ENCODE measurements at places on chromosomes 12 and 14.

DNA sequence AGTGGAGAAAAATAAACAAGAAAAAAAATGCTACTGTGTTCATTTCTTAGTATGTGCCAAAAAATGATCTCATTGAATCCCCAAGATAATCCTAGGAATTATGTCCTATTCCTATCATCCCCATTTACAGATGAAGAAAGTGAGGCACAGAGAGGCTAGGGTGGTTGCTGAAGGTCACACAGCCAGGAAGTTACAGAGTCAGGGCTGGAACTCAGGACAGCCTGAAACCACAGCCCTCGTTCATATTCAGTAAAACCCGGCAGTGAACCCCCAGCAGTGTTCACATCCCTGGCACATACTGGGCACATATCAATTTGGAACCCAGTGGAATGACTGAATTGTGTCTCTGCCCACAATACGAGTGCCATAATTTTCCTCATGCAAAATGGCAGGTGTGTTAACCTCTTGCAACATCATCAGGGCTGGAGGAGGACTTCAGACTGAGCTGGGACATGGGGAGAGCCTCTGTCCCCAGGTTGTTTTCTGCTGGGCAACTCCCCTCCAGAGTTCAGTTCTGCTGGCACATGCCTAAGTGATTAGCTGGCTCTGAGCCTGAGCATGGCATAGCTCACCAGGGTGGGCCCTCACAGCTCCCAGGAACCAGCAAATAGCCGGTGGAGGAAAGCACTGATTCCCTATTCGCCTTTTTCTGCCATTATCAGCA lies 2.0 kb upstream of the PPP1CC start:
- peak; percentile 7 for DNase-seq

GRCh38 chr12:120013659-120014380 lies 24.8 kb downstream of the BICDL1 start:
- no peak for DNase-seq

DNA sequence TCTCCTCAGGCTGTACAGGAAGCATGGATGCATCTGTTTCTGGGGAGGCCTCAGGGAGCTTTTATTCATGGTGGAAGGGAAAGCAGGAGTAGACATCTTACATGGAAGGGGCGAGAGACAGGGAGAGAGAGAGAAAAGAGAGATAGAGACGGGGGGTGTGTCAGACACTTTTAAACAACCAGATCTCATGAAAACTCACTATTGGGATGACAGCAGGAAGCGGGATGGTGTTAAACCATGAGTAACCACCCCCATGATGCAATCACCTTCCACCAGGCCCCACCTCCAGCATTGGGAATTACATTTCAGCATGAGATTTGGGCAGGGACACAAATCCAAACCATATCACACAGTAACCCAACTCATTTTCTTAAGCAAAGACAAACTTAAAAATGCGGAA lies 110.0 kb upstream of the EEA1 start:
- no peak for DNase-seq

- DNase-seq = no peak
These were observed 92.3 kb upstream of the ARID2 start for GRCh38 chr12:45637242-45637641.

DNA sequence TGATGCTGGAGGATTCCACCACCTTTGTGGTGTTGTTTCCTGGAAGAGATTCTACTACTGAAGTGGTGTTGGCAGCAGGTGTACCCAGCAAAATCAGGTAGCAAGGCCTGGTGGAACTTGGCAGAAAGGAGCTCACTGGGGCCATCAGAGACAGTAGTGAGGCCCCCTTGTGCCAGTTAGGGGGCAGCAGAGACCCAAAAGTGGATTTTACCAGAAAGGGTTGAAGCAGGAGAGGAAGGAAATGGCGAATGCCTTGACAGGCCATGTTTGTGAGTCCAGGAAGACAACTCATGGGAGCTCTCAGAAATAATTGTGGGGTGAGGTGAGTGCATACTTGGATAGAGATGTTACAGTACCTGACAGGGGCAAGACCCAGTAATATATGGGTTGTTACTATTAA lies 137.7 kb upstream of the FGD4 start:
- no peak for DNase-seq

- DNase-seq = no peak
These were observed 25.6 kb downstream of the FRMD6 start for GRCh38 chr14:51677266-51677665.

- no peak for DNase-seq
These were observed 69.0 kb downstream of the ZFP36L1 start for GRCh38 chr14:68723808-68724268.

GRCh38 chr12:45121224-45121623 lies 70.3 kb upstream of the DBX2 start:
- DNase-seq = no peak

GRCh38 chr12:114676142-114676741 lies 7.7 kb downstream of the TBX3 start:
- no peak for DNase-seq

GRCh38 chr14:68931063-68931462 lies 48.0 kb downstream of the ACTN1 start:
- DNase-seq = no peak

DNA sequence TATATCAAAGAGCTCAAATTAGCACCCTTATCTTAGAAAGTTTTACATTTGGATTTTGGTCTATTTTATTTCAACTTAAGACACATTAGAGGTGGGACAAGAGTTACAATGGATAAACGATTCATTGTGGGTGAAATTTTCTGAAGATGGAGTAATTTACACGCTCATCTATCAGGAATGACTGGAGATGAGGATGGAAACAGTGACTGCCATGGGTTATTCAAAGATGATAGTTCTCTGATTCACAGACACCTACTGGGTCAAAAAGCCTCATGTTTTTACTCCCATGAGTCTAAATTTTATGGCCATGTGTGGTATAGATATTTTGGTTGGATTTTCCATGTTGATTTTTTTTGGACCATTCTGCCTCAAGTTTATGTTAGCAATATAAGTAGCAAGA lies 22.1 kb downstream of the SAMD4A start:
- DNase-seq = no peak

DNA sequence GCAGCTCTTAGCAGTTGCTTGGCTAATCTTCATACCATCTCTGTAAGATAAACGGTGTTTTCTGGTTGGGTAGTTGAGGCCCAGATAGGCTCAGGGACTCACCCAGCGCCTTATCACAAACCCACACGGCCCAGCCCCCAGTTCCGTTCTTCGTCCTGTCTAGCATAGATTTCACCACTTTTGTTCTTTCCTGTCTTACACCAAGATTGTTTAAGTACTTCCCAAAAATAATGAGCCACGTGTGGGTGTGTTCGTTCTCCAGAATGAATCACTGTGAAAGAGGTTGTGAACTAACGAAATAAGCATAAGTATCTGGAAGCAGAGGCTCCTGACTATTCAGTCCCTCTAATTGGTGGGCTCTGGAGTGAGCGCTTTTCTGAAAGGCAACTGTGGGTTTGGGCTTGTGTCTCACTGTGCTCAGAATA lies 21.4 kb downstream of the ACVR1B start:
- peak; percentile 76 for DNase-seq

- no peak for DNase-seq
These were observed 1110.3 kb downstream of the FLRT2 start for GRCh38 chr14:86640288-86640687.

GRCh38 chr14:82641050-82641540 lies 1107.4 kb upstream of the SEL1L start:
- no peak for DNase-seq

GRCh38 chr12:89756585-89757398 lies 48.2 kb upstream of the ATP2B1 start:
- no peak for DNase-seq

GRCh38 chr14:95156161-95157047 lies 925 bp downstream of the DICER1 start:
- DNase-seq = peak; percentile 64

GRCh38 chr14:70014406-70015095 lies 135.3 kb downstream of the SMOC1 start:
- DNase-seq = no peak
